Effector memory CD8-positive, alpha-beta T cell (primary cell): ENCODE measurements at places on chromosomes 7 and 10.
A peak's percentile ranks its signal among the peaks of the same experiment; 100 is the strongest.

DNA sequence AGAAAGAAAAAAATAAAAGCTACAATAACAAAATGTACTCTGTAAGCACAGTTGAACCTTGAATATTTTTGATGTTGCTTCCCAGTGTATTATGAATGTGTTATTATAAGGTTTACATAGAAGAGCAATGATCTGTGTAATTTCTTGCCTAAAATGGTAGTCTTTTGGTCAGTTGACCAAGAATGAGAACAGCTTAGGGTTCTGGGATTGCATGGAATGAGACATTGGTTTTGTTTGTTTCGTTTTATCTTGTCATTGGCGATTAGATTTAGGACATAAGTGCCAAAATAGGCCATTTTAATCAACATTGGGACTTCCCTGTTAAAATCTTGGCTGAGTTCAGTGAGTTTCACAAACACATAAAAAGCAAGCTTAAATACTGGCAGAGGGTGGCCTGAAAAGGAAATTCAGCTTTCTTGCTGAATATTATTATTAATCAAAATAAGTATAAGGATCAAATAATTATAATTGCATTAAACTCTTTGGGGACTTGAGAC is 49.1 kb upstream of the GLCCI1 start:
- no peak for DNase-seq
- no peak overlapping the region for H3K27ac ChIP-seq
- H3K4me3 ChIP-seq, result no peak overlapping the region
- H3K4me1 ChIP-seq, result peaks cover 23% of the 10 kb centered on the region
- H3K36me3 ChIP-seq, result peaks cover 6% of the 10 kb centered on the region

DNA sequence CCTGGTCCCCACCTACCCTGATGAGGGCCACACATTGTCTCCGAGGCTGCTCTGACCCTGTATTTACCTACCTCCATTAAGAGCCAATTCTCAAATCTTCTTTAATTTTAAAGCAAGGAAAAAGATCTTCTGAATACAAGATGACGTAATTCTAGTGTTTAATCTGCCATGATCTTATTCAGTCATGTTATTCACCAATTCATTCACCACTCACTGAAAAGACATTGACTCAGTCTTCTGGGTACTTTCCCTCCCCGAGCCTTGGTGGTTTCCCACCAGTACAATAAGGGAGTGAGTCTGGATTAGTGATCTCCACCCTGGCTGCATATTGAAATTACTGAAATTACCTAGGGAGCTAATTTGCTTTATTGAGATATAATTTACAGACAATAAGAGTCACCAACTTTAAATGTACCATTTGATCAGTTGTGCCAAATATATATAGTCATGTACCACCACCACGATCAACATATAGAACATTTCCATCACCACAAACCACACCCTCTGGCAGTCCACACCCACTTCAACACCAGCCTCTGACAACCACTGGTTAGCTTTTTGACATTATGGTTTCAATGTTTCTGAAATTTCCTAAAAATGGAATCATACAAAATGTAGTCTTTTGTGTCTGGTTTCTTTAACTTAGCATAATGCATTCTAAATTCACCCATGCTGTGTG is 117.5 kb upstream of the UNC5B start:
- H3K4me3 ChIP-seq, result no peak overlapping the region
- H3K4me1 ChIP-seq, result no peaks in the 10 kb centered on the region
- H3K27me3 ChIP-seq, result peaks cover 52% of the 10 kb centered on the region
- no peak overlapping the region for H3K27ac ChIP-seq

- no peaks in the 10 kb centered on the region for H3K36me3 ChIP-seq
- no peak overlapping the region for H3K4me3 ChIP-seq
- H3K4me1 ChIP-seq, result no peaks in the 10 kb centered on the region
- peaks cover 3% of the 10 kb centered on the region for H3K27me3 ChIP-seq
Observed at GRCh38 chr10:117797296-117797695, 249.4 kb downstream of the RAB11FIP2 start.

GRCh38 chr10:34078017-34078744 is 736.9 kb downstream of the PARD3 start:
- no peak overlapping the region for H3K27ac ChIP-seq
- H3K27me3 ChIP-seq, result no peaks in the 10 kb centered on the region
- H3K4me3 ChIP-seq, result no peak overlapping the region
- no peak for DNase-seq

GRCh38 chr10:2476812-2477553 is 590.4 kb upstream of the PFKP start:
- no peaks in the 10 kb centered on the region for H3K27me3 ChIP-seq
- H3K4me1 ChIP-seq, result no peaks in the 10 kb centered on the region
- no peak overlapping the region for H3K27ac ChIP-seq
- H3K4me3 ChIP-seq, result no peak overlapping the region
- DNase-seq, result no peak

- peaks cover 74% of the 10 kb centered on the region for H3K4me1 ChIP-seq
- H3K36me3 ChIP-seq, result peaks cover 81% of the 10 kb centered on the region
- peak overlapping the region; percentile 98 for H3K27ac ChIP-seq
Observed at GRCh38 chr10:14586901-14587300, 187.8 kb downstream of the FAM107B start.

DNA sequence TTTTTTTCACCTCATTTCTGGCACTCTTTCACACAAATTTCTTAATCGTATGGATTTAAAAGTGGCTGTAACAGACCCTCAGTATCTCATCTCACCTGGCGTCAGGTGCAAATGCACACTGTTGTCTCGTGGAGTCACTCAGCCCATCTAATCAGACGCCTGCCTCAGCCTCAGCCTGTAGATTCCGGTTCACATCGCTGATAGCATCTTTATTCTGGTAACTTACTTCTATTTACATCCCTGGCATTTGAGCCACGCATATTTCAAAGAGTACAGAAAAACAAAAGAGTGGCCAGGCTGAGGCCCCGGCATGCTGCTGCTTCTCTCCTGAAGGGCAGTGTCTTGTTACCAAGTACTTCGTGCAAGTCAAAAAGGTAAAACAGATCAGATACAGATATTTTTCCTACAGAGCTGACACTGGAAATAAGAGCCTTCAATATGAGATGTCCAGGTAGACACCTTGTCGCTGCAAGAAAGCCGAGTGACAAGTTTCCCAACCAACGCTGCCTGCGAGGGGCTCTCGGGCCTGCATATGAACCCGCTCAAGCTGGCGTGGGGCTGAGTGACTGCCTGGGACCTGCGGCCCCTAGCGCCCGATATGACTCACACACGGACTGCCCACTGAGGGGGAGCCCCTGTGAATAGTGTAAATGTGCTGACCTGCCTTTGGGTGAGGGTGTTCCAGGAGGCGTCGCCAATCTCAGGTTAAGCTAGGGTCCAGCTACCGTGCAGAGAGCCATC is 4.3 kb downstream of the VIPR2 start:
- no peak overlapping the region for H3K4me3 ChIP-seq
- no peak overlapping the region for H3K27ac ChIP-seq
- peaks cover 32% of the 10 kb centered on the region for H3K27me3 ChIP-seq
- no peaks in the 10 kb centered on the region for H3K4me1 ChIP-seq

GRCh38 chr7:134394056-134394455 is 64.8 kb downstream of the AKR1B1 start:
- no peaks in the 10 kb centered on the region for H3K36me3 ChIP-seq
- H3K27ac ChIP-seq, result no peak overlapping the region
- peaks cover 48% of the 10 kb centered on the region for H3K27me3 ChIP-seq
- no peaks in the 10 kb centered on the region for H3K4me1 ChIP-seq
- H3K4me3 ChIP-seq, result no peak overlapping the region

DNA sequence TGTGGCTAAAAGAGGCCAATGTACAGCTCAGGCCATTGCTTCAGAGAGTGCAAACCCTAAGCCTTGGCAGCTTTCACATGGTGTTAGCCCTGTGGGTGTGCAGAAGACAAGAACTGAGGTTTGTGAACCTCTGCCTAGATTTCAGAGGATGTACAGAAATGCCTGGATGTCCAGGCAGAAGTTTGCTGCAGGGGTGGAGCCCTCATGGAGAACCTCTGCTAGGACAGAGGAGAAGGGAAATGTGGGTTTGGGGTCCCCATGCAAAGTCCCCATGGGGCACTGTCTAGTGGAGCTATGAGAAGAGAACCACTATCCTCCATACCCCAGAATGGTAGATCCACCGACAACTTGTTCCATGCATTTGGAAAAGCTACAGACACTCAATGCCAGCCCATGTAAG is 12.4 kb downstream of the SORCS1 start:
- H3K4me1 ChIP-seq, result no peaks in the 10 kb centered on the region
- H3K4me3 ChIP-seq, result no peak overlapping the region
- H3K27me3 ChIP-seq, result no peaks in the 10 kb centered on the region

GRCh38 chr7:43439631-43440401 is 143.1 kb upstream of the STK17A start:
- peaks cover 3% of the 10 kb centered on the region for H3K4me1 ChIP-seq
- peak; percentile 26 for DNase-seq
- H3K4me3 ChIP-seq, result no peak overlapping the region
- H3K36me3 ChIP-seq, result no peaks in the 10 kb centered on the region
- H3K27me3 ChIP-seq, result peaks cover 31% of the 10 kb centered on the region
- no peak overlapping the region for H3K27ac ChIP-seq

DNA sequence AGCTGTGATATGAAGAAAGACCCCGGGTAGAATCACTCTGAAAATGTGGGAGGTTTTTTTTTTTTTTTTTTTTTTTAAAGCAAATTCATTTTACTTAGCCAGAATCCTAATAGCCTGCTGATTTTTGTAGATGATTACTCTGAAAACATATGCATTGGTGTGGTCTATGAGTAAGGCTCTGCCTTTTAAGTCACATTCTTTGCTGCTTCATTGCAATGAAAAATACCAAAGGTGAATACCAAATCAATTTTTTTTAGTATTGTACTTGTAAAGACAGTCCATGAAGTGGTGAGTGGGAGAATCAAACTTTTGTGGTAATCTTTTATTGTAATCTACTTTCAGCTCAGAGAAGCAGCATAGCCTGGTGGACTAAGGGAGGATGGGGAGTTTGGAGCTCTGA is 130.3 kb downstream of the SDK1 start:
- no peaks in the 10 kb centered on the region for H3K27me3 ChIP-seq
- H3K36me3 ChIP-seq, result no peaks in the 10 kb centered on the region
- DNase-seq, result no peak
- no peak overlapping the region for H3K4me3 ChIP-seq

DNA sequence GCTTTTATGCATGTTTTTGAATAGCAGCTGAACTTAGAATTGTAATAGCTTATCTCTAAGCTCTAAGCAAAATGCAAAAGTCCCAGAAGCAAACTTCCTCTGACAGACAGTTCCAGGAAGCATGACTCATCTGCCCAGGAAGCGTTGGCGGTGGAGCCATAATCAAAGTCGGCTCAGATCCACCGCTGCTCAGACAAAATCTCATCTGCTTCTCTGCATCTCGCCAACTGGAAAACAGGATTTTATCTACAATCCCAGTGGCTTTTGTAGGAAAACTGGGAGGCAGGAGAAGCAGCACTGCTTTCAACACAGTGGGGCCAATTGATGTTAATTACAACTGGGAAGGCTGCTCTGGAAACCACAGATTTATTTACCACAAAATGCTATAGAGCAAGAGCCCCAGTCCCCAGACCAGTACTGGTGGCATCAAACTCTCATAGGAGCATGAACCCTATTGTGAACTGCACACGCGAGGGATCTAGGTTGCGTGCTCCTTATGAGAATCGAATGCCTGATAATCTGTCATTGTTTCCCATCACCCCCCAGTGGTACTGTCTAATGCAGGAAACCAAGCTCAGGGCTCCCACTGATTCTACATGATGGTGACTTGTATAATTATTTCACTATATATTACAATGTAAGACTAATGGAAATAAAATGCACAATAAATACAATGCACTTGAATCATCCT is 99.9 kb downstream of the CUBN start:
- H3K36me3 ChIP-seq, result peaks cover 26% of the 10 kb centered on the region
- no peaks in the 10 kb centered on the region for H3K27me3 ChIP-seq
- H3K27ac ChIP-seq, result peak overlapping the region; percentile 94

DNA sequence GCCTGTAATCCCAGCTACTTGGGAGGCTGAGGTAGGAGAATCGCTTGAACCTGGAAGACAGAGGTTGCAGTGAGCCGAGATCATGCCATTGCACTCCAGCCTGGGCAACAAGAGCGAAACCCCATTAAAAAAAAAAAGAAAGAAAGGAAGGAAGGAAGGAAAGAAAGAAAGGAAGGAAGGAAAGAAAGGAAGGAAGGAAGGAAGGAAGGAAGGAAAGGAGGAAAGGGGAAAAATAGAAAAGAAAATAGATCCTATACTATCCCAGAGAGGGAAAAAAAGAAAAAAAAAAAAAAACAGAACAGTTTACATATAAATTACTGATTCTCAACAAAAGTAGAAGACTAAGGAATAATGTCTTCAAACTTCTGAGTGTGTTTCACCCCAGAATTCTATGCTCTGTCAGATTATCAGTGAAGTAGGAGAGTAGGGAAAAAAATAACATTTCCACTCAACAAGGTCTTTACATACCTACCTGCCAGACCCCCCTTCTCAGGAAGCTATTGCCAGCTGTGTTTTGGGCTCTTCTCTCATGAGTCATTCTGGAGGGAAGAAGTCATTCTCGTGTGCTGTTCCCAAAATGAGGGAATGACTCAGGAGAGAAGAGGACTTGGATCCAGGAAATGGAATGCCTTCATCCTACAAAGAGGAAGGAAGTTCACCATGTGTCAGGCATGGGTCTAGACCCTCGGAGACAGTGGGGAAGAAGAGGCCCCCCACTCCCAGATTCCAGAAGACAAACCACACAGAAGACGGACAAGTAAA is 20.9 kb downstream of the RGS10 start:
- H3K27ac ChIP-seq, result no peak overlapping the region
- peaks cover 24% of the 10 kb centered on the region for H3K4me1 ChIP-seq
- H3K4me3 ChIP-seq, result no peak overlapping the region
- H3K27me3 ChIP-seq, result no peaks in the 10 kb centered on the region
- peaks cover 40% of the 10 kb centered on the region for H3K36me3 ChIP-seq

DNA sequence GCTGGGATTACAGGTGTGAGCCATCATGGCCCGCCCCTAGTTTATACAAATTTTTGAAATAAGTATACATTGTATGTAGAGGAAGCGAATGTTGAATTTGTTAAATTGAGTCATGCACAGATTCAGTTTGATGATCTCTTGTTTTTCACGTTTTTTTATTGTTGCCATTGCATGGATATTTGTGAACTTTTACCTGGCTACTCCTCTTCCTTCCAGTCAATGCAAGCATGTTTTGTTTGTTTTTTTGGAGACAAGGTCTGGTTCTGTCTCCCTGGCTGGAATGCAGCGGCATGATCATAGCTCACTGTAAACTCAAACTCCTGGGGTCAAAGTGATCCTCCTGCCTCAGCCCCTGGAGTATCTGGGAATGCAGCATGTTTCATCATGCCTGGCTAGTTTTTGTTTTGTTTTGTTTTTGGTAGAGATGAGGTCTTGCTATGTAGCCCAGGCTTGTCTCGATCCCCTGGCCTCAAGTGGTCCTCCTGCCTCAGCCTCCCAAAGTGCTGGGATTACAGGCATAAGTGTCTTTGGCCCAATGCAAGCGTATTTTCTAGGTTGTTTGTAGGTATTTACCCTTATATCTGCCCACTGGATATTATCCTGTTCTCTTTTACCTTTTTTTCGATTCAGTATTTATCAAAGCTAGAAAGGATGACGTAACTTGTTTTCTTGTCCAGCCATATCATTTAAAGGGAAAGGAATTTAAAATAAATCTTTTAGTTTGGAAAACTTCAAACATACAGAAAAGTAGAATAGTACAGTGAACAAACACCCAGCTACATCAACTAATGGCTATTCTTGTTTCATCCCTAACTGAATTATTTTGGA is 11.0 kb downstream of the LCOR start:
- H3K27me3 ChIP-seq, result no peaks in the 10 kb centered on the region
- H3K4me1 ChIP-seq, result peaks cover 46% of the 10 kb centered on the region
- peak overlapping the region; percentile 29 for H3K27ac ChIP-seq
- no peak for DNase-seq
- H3K36me3 ChIP-seq, result peaks cover 14% of the 10 kb centered on the region
- peak overlapping the region; percentile 22 for H3K4me3 ChIP-seq

- no peak for DNase-seq
- peaks cover 66% of the 10 kb centered on the region for H3K27me3 ChIP-seq
- no peaks in the 10 kb centered on the region for H3K4me1 ChIP-seq
- H3K36me3 ChIP-seq, result peaks cover 6% of the 10 kb centered on the region
- no peak overlapping the region for H3K4me3 ChIP-seq
Observed at GRCh38 chr7:27134392-27134791, 3.8 kb upstream of the HOXA4 start.
